ENCODE measurements at places on chromosomes 1 and 21. TPM values are rescaled to one million over a fixed set of nuclear protein-coding genes. Genes with fewer than 3 reads are reported as not detected.

- DNase-seq: peak; percentile 10
Observed at GRCh38 chr1:1687846-1688245, 4.7 kb downstream of the SLC35E2B start.

- peak; percentile 81 for DNase-seq
Observed at GRCh38 chr1:2381741-2382620, 9.4 kb downstream of the MORN1 start.

DNA sequence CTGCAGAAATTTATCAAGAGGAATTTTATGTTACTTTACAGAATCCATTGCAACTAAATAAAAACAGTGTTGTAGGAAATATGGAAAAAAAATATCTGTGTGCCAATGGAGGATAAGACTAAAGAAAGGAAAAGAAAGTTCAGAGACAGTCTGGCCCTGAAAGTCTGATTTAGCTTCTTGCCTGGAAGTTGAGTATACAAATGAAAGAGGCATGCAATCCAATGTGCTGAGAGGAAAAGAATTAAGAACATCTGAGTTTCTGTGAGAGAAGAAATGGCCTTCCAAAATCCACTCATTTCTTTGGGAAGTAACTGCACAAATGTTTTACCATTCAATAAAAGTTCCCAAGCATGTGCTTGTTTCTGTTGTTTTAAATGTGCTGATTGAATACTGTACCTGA lies 65.1 kb downstream of the LHX9 start:
- DNase-seq: no peak

- DNase-seq: no peak
Observed at GRCh38 chr1:247914941-247915662, 5.0 kb upstream of the OR2T8 start.

GRCh38 chr1:95388031-95388430 lies 154.0 kb downstream of the RWDD3 start:
- DNase-seq: no peak

GRCh38 chr21:17590430-17590829 lies 22.3 kb downstream of the BTG3 start:
- no peak for DNase-seq

- DNase-seq: no peak
Observed at GRCh38 chr1:5915587-5916571, 76.3 kb downstream of the NPHP4 start.

DNA sequence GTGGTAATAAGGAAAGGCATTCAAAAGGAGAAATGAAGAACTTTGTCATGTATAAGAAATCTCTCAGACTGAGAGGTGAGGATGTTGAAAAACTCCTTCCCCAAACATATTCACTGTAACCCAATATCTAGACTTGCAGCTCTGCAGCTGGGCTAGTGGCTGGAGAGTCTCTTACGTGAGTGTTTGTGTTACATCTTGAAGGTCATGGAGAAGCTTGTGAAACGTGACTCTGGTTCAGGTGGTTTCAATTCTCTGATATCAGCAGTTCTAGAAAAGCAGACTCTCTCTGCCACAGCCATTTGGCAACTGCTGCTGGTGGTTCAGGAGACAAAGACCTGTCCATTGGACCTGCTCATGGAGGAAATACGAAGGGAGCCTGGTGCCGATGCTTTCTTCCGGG lies 55.0 kb upstream of the EPHA8 start:
- DNase-seq: no peak

DNA sequence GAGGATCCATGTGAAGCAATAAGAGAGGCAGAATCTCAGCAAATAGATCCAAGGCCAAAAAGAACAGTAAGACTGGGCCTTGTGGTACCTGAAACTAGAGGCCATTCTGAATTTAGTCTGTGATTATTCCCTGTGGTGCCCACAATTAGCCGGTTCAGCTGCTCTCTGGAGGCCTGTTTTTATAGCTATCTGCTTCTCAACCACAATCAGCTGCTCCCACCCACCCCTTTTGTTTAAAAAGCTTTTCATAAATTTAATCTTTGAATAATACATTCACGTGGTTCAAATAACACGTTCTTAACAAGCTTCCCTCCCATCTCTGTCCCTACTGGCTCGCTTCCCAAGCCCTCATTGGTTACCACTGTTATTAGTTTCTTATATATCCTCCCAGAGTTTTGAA lies 18.0 kb downstream of the UBE2T start:
- no peak for DNase-seq

- no peak for DNase-seq
Observed at GRCh38 chr1:12424793-12425192, 193.2 kb downstream of the DHRS3 start.

- DNase-seq: no peak
Observed at GRCh38 chr1:60017508-60018205, 55.9 kb downstream of the C1orf87 start.

DNA sequence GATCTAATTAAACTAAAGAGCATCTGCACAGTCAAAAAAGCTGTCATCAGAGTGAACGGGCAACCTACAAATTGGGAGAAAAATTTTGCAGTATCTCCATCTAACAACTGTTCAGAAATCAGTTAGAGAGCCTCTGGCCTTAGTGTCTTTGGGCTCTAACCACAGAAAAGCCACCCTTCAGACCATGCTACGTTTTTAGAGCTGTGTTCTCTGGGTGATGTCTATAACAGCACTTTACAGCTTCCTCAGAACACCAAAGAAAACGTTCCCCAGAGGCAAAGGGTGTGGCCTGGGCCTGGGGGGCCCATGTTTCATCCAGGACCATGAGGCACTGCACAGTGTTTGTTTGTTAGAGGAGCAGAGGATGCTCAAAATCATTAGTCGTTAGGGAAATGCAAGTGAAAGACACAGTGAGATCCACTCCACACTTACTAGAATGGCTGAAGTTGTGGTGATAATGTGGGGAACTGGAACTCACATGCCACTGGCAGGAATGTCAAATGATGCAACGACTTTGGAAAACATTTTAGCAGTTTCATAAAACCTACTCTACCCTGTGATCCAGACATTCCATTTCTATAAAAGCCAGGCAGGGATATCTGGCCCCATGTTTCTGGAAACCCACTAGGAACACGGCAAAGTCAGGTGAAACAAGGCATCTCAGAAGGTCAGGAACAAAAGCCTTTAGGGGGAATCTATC lies 250.4 kb upstream of the HOOK1 start:
- no peak for DNase-seq

- peak; percentile 19 for DNase-seq
Observed at GRCh38 chr1:228084797-228085196, 2.3 kb downstream of the ARF1 start.

DNA sequence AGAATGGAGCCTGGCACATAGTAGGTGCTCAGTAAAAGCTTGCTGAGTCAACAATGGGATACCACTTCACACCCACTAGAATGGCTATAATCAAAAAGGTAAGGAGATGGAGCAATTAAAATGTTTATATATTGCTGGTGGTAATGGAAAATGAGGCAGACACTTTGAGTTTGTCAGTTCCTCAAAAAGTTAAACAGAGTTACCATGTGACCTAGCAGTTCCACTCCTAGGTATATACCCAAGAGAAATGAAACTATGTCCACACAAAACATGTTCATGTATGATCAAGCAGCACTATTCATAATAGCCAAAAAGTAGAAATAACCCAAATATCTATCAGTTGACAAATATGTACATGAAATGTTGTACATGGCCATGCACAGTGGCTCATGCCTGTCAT lies 74.8 kb upstream of the ECE1 start:
- DNase-seq: no peak

DNA sequence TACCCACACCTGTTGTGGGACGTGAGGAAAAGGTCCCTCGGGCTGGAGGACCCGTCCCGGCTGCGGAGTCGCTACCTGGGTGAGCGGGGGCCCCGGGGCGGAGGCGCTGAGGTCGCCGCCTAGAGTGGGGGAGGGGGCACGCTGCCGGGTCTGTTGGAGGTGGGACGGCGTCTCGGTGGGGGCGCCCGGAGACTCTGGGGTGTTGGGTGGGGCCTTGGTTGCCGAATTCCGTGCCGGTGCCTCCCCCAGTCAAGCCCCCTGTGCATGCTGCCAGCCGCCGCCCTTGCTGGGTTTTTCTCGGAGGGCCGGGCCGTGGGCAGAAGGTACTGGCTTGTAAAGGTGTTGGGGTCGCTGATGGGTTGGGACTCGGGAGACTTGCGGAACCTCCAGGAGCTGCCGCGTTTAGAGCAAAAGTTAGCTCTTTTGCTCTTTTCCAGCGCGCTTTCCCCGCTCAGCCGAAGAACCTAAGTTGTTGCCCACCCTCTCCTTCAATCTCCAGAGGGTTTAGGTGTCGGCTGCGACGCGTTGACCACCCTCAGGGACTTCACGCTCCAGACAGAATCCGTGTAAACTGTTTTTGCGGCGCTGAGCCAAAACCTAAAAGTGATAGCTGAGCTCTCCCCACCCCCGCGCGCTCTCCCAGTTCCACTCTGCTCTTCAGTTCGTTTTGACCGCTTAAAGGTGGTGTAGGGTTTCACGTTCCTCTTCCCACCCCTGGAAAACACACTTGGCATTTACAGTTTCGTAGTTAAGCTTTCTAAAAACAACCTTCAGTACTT lies at the start of gene MPC2:
MPC2 (minus strand) TSS at position 143 of the 779 bp plus-strand sequence. CDS start 1,231 bp downstream, outside the sequence.
- DNase-seq: peak; percentile 85

GRCh38 chr1:81598623-81599022 lies 202.1 kb upstream of the ADGRL2 start:
- no peak for DNase-seq

GRCh38 chr1:107277022-107277421 lies 136.2 kb downstream of the NTNG1 start:
- no peak for DNase-seq

DNA sequence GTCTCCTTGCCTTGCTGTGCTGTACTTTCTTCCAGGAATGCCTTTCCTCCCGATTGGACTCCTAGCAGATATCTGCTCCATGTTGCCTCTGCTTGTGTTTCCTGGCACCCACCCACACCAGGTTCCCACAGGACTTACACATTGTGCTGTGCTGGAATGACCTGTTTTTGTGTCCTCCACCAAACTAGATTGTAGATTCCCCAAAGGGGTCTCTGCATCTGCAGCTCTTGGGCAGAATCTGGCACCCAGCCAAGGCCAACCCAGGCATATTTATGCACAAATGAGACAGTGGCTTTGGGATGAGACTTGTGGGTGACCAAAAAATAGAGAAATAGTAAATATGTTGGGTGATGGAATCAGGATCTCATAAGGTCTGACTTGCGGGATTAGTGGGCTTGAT lies 278.2 kb downstream of the RRAGC start:
- DNase-seq: no peak

- DNase-seq: no peak
Observed at GRCh38 chr1:31915438-31915837, 22.7 kb downstream of the PTP4A2 start.

- no peak for DNase-seq
Observed at GRCh38 chr1:221473411-221473810, 268.5 kb downstream of the DUSP10 start.

DNA sequence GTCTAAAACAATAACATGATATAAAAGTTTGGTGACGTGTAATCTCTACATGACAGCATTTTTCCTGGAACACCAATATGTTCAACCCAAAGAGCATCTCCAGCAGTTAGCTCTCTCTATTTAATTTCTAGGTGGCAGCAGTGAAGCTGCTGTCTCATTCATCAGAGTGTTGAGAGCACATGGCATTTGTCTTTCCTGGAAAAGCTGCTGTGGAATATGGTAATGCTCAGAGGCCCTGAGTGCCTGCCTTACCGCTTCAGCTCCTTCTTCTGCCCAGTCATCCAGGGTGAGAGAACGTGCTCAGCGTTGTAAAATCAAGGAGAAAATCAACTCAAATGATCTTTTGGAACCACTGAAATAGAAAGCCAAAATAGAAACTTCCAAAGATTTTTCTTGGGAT lies 640.7 kb downstream of the ADGRL2 start:
- no peak for DNase-seq

DNA sequence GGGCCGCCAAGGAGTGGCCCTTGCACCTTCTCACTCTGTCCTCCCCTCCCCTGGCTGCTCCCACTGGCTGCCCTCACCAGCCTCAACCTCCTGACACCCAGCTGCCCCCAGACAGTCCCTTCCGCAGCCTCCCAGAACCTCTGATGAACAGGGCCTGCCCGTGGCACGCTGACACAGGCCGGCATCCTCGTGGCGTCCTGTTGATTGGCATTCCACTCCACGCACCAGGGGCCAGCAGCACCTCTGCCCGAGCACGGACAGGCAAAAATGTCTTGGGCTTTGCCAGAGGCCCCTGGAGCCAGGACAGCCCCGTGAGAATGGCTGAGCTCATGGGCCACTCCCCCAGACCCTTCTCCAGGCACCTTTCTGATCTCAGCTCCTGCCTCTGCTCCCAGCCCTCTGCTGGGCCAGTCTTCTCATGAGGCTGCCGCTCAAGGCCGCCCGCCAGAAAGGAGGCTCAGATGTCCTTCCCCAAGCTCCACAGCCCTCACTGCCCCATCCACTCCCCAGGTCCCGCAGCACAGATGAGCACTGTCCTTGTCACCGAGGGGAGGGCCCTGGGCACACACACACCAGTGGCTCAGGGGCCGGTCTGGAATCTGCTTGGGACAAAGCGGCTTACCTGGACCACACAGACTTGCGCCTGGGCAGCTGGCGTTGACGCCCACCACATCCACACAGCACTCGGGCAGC lies 15.8 kb upstream of the RNF223 start:
- DNase-seq: no peak

- no peak for DNase-seq
Observed at GRCh38 chr1:233097546-233097945, 147.1 kb downstream of the NTPCR start.

GRCh38 chr1:82901118-82901517 lies 1097.8 kb downstream of the TTLL7 start:
- no peak for DNase-seq

DNA sequence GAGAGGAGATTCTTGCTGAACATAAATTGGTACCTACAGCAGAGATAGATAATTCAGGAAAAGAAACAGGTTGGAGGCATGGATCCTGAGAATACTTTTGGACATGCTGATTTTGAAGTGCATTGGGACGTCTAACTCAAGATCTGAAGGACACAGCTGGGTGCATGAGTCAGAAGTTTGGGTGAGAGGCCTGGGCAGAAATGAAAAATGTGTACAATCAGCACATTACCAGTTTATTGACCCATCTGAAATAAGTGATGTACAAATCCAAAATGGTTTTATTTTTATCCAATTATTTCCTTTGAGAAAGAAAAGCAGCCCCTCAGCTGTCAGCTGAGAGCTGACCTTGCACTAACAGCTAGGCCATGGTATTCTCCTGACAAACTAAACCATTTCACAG lies 975.2 kb upstream of the B3GALT2 start:
- DNase-seq: no peak

GRCh38 chr1:53947172-53947907 lies 1.2 kb downstream of the LRRC42 start:
- no peak for DNase-seq

GRCh38 chr1:183070923-183071618 lies 47.9 kb downstream of the LAMC1 start:
- no peak for DNase-seq

GRCh38 chr1:5620418-5620817 lies 371.8 kb downstream of the NPHP4 start:
- DNase-seq: no peak

GRCh38 chr1:31122101-31122735 lies 56.7 kb upstream of the PUM1 start:
- DNase-seq: no peak

The TGFBR3 gene
- 89.7 TPM for total RNA-seq

The PTGFR gene
- total RNA-seq: 1.7 TPM

The DMAP1 gene
- total RNA-seq: 52.0 TPM

The PLPPR5 gene
- total RNA-seq: not detected

The OR2T34 gene
- not detected for total RNA-seq

The F5 gene
- 0.69 TPM for total RNA-seq

The S100B gene
- total RNA-seq: 42.2 TPM

The DEPDC1 gene
- 9.2 TPM for total RNA-seq

The FMO5 gene
- total RNA-seq: 111 TPM

The KIAA0040 gene
- total RNA-seq: 13.3 TPM

The GFI1 gene
- total RNA-seq: 7.7 TPM

The CD52 gene
- 17.8 TPM for total RNA-seq

The TEKT2 gene
- 0.32 TPM for total RNA-seq

The SPATA17 gene
- 0.90 TPM for total RNA-seq

The RNU5D-1 gene
- not detected for total RNA-seq

The CYP4Z1 gene
- total RNA-seq: 0.55 TPM

The ILDR2 gene
- 0.46 TPM for total RNA-seq

Measured in mucosa of descending colon (tissue), 3 donors.